ENCODE measurements at places on chromosomes 3 and 15.

DNA sequence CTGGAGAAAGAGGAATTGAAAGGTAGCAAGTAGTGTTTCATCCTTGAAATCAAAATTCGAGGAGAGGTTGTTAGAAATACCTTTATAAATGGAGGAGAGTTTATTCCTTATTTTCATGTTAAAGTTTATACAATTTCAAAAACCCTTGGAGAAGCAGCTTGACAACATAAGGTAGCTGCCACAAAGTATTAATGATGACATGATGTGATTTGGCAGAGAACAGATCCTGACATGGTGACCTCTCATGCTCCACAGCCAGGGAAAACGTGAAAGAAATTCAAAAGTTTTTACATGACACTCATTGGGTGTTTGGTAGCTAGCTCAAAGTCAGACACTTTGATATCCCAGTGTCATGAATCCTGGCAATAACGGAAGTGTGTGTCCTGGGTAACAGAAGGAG, 320.8 kb downstream of the GBE1 start:
- no peak for DNase-seq

GRCh38 chr15:38401701-38402100, 52.2 kb upstream of the FAM98B start:
- no peak for DNase-seq

GRCh38 chr3:108221393-108221792, 831 bp downstream of the IFT57 start:
- no peak for DNase-seq

- DNase-seq: no peak
These were observed 264.6 kb upstream of the TLE3 start for GRCh38 chr15:70362350-70362749.

DNA sequence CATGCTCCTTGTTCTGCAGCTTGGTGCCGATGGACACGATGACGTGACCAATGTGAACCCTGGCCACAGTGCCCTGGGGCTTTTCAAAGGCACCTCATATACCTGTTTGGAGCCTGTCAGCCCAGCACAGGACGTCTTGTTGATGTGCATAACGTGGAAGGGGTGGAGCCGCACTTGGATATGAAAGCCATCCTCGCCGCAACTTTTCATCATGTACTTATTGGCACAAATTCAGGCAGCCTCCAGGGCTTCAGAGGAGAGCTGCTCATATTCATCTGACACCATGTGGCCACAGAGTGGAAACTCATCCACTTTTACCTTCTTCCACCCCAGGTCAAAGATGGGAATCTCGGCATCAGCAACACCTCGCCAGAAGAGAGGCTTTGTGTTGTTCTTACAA, 24.7 kb downstream of the POPDC2 start:
- no peak for DNase-seq

DNA sequence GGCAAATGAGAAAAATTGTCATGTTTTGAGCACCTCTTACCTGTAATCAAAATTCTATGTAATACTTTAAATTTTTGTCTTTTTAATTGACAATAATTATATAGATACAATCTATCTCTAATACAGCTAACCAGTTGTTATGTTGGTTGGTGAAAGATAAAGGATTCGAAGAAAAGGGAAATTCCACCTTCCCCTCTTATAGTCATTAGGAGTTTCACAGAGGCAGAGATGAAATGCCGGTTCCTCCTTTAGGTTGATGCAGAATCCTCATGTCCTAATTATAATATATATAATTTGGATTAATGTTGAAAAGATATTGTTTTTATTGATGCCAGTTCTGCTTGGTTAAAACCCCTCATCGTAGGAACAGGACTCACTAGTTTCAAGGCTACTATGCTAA, 67.1 kb downstream of the LRCH3 start:
- no peak for DNase-seq

- DNase-seq: no peak
These were observed 308.3 kb downstream of the GAP43 start for GRCh38 chr3:115931581-115931980.

DNA sequence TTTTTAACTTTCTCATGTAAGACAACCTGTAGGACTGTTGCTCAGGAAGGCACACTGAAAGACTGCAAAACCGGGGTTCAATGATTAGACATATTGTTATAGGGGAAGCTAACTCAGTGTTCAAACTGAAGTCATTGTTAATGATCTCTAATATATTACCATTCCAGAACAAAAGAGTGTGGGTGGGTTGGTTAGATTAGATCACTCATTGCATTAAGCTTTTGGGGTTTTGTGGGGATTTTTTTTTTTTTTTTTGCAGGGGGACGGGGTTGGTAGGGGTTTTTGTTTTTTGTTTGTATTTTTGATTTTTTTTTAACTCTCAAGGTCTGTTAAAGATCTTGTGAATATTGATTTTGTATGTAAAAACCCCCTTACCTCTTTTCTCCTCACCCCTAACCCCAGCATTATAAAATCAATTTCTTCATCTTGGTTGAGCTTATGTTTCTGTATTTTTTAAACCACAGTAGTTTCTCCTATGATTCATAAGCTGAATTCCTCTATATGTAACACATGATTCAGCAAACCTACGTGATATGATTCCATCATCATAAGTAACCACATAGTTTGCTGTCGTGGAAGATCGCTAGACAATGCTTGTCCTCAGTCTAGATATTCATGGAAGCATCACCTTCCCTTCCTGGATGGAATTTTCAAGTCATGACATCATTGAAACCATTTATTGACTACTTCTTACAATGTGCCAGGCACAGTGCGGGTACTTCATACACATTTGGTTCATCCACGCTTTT, 544.1 kb upstream of the MDFIC2 start:
- DNase-seq: no peak

All from posterior cingulate gyrus (tissue), 11 donors.